ENCODE measurements at places on chromosomes 2 and 18. TPM values are rescaled to one million over a fixed set of nuclear protein-coding genes. Genes with fewer than 3 reads are reported as not detected.

Gene DDX1
- total RNA-seq, result 75.3 TPM

Gene CAPN13
- total RNA-seq, result not detected

Gene TMEM214
- total RNA-seq, result 74.2 TPM

Gene RUFY4
- total RNA-seq, result not detected

Gene CHRND
- total RNA-seq, result not detected

Gene UGT1A10
- 0.22 TPM for total RNA-seq

Gene ST6GAL2
- 0.44 TPM for total RNA-seq

Gene FABP1
- not detected for total RNA-seq

Gene TGFA
- total RNA-seq, result not detected

Gene MARCO
- not detected for total RNA-seq

Gene AOX1
- 11.9 TPM for total RNA-seq

Gene MERTK
- total RNA-seq, result 0.44 TPM

Gene HIBCH
- 5.3 TPM for total RNA-seq

Gene SERPINB7
- total RNA-seq, result 33.6 TPM

Gene AFG3L2
- 60.2 TPM for total RNA-seq

Gene TDRD15
- total RNA-seq, result not detected

Gene RFTN2
- total RNA-seq, result not detected

Gene ITPRIPL1
- 1.7 TPM for total RNA-seq

Gene C2orf80
- total RNA-seq, result not detected

Gene GAL3ST2
- 0.14 TPM for total RNA-seq

Gene MSH2
- total RNA-seq, result 19.9 TPM

Gene ABCB11
- not detected for total RNA-seq

Gene RTP5
- not detected for total RNA-seq

Gene MPP4
- 0.44 TPM for total RNA-seq

Gene THOC1
- 49.2 TPM for total RNA-seq

Gene CYP27C1
- not detected for total RNA-seq

Gene TNFAIP6
- 44.2 TPM for total RNA-seq

Gene NABP1
- 39.2 TPM for total RNA-seq

Gene G6PC2
- total RNA-seq, result not detected

Gene COPS7B
- total RNA-seq, result 31.2 TPM

Gene GAREM2
- total RNA-seq, result 1.3 TPM

Gene NDC80
- 43.5 TPM for total RNA-seq

Gene OSBPL1A
- 22.8 TPM for total RNA-seq

Gene KLHL14
- not detected for total RNA-seq

Gene DTNA
- total RNA-seq, result 8.0 TPM

Gene TFPI
- total RNA-seq, result 239 TPM

Gene CMPK2
- 0.22 TPM for total RNA-seq

Gene CD8B2
- not detected for total RNA-seq

Gene CREG2
- 1.3 TPM for total RNA-seq

Gene NDUFAF7
- total RNA-seq, result 11.2 TPM

Gene GKN2
- 0.22 TPM for total RNA-seq

Gene RAB17
- 0.22 TPM for total RNA-seq

Gene IL1A
- total RNA-seq, result 48.6 TPM

Data from placental pericyte (primary cell).